Stimulated activated CD4-positive, alpha-beta T cell treated with anti-CD3 and anti-CD28 coated beads, Interleukin-15, amount 100 ng/mL, for 1 hour (primary cell): ENCODE measurements at places on chromosomes 5 and 9.

DNA sequence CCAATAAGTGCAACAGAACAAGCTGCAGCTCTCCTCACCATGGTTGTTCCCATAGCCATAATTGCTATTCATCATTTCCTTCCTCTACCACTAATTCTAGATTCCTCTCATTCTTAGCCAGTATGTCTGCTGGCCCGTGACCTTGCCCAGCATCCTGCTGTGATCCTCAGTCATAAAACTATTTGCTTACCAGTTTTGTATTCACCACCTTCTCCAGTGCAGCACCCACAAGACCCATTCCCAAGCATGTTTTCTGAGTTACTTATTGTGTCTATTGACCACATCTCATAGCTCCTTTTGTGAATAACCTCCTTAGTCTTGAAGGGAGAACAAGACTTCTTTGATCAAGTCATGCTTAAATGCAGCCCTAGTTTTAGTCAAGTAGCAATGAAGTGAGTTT is 488.0 kb upstream of the CTNND2 start:
- DNase-seq = no peak

GRCh38 chr5:139950436-139950835 is 92.7 kb downstream of the NRG2 start:
- no peak for DNase-seq

- DNase-seq = no peak
These were observed 101.6 kb upstream of the SSBP2 start for GRCh38 chr5:81852291-81853029.

GRCh38 chr9:122192261-122192875 is 32.7 kb downstream of the MORN5 start:
- DNase-seq = no peak

DNA sequence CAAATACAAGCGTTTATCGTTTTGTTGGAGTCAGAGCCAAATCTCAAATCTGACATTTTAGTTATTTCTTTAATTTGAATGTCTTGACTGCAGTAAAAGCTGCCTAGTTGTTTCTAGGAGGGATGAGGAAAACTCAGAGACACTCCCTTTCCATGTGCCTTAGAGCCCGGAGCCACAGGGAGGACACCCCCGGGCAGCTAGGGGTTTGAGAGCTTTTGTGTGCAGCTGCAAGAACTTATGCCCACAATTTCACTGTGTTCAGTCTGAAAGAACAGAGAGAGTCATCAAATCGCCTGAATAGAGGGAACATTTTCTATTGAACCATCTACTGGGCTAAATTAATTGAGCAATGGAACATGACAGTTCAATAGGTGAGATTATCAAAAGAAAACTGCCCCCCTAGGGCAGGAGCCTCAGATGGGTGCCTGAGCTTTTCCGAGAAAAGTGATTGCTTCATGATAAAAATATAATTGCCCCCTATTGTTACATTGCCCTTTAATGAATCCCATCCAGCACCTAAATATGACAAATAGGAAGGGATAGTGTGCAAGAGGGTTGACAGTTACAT is 709.3 kb upstream of the RGMB start:
- DNase-seq = no peak

DNA sequence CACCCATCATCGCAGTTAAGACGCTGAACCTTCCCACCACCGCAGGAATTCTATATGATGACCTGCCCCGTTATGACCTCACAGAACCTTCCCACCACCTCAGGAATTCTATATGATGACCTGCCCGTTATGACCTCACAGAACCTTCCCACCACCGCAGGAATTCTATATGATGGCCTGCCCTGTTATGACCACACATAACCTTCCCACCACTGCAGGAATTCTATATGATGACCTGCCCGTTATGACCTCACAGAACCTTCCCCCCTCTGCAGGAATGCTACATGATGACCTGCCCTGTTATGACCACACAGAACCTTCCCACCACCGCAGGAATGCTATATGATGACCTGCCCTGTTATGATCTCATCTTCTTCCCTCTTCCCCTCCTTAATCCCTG is 64.3 kb downstream of the IRX1 start:
- DNase-seq = no peak
